Right renal pelvis (tissue), 4 donors: ENCODE measurements at places on chromosomes 16 and 17.

DNA sequence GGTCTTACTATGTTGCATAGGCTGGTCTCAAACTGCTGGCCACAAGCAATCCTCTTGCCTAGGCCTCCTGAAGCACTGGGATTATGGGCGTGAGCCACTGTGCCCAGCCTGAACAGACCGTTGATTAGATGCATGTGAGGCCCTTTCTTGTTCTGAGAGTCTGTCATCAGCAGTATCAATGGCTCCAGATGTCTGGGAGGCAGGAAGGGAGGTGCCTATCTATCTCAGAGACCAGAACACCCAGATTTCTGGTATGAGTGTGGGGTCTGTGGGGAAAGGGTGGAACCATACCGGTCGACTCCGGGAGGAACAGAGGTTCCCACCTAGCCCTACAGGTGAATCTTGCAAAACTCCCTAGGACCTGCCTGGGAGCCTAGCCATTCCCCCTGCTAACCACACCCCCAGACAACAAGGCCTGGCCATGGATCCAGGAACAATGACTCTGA lies 71.7 kb downstream of the PRKCB start:
- no peak for DNase-seq

DNA sequence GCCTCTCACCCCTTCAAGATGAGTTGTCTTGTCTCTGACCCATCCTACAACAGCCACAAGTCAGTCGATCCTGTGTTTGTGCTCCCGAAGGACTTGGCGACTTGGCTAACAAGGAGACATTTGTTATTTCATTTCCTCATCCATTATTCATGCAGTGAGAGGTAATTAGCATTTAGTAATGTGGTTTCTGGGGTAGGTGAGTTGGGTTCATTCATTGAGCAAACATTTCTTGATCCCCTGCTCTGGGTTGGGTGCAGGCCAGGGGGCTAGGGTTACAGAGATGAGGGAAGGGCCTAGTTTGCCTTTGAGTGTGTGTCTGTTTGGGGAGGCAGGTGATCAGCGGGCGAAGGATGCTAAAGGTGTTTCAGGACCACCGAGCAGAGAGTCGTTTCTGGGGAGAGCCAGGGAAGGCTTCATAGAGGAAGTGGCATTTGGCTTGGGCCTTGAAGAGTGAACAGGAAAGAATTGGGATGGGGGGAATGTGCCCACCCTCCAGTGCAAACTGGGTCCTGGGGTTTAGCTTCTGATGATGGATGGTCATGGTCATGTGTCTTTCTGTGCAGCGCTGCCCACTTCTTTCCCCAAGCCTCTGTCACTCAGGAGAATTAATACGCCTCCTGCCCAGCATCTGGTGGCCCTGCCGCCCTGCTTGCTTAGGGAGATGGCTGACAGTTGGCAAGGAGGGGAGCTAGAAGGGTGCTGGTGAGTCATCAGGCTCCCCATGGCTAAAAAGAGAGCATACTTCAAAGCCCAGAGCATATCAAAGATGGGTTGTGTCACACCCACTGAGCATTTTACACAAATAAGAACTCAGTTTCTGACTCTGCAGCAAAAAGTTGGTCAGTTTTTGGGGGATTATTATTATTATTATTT lies 38.5 kb downstream of the MSI2 start:
- DNase-seq, result no peak

DNA sequence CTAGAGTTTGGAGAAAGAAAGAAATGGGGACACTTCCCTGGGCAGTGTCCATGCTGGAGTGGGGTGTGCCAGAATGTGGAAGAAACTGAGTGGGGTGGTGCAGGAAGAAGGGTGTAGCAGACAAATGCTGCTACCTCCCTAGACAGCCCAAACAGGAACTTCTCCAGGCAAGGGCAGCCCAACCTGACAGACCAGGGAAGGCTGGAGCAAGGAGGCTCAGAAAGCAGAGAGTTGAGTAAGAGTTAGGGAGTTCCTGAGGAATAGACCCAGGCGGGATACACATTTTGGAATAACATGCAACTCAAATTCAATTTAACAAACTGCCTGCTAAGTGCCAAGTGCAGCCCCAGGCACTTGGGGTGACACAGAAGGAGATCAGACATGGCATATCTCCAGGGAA lies 1.0 kb upstream of the MYO18A start:
- no peak for DNase-seq

DNA sequence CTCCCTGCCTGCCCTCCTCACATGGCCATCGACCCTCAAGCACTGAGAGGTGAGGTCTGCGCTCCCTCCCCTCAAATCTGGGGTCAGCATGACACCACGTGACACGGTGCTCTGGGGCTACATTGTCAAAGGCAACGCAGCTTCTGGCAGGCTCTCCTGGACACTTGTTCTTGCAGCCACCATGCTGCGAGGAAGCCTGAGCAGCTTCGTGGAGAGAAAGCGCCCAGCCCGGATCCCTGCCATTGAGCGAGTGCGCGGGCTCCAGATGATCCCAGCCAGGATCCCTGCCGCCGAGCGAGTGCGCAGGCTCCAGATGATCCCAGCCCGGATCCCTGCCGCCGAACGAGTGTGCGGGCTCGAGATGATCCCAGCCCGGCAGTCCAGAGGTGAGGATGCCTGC lies 70.9 kb upstream of the METRNL start:
- DNase-seq, result no peak

DNA sequence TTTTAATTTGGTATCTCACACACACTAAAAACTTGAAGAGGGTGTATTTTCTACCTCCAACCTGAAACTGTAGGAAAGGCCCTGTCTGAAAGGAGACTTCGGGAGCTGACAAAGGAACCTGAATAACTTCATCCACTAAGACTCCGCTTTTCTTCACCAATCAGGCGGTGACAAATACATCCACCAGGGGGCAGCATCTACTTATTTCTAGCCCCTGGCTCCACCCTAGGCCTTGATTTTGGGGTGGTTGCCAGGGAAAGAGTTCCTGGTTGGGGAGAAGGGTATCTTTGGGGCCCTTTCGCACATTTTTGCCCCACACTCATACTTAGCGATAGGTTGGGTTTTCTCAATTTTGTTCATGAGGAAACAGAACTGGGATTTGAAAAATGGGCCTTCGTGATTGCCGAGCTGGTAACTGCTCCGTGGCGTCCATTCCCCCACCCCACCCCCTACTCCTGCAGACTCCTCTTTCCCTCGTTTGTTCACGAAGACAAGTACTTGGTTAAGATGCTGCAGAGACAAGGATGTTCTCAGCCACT lies 4.8 kb upstream of the ARL4D start:
- peak; percentile 87 for DNase-seq

DNA sequence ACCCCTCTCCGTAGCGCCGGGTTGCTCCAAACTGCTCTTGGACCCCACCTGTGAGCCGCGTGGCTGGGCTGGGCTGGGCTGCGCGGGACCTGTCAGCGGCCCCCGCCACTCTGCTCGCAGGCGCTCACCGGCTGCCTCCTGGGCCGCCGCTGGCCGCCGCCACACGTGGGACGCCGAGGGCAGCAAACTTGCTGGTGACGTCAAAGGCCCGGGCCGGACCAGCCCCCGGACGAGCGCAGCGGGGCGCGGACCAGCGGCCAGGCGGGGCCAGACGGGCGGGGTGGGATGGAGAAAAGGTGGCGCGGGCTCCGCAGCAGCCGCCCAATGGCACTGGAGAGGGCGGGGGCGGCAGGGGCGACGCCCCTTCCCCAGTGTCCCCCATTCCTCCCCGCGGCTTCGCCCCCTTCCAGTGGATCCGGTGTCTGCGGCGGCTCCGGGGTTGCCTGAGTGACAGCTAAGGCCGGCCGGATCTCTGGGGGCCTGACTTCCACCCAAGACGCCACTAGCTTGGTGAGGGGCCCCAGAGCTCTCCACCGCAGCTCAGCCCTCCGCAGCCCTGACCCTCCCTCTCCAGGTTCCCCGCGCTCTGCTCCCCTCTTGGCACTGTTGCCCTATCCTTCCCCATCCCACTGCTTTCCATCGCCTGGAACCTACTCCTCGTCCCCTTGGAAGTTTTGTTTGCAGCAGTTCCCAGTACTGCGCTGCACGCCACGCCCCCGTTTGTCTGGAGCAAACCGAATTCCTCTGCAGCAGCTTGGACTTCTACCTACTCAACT lies at the start of gene HS3ST3A1:
Gene HS3ST3A1 (minus strand): TSS at position 154 of the 776 bp plus-strand sequence. CDS start 800 bp downstream, outside the sequence.
- no peak for DNase-seq

DNA sequence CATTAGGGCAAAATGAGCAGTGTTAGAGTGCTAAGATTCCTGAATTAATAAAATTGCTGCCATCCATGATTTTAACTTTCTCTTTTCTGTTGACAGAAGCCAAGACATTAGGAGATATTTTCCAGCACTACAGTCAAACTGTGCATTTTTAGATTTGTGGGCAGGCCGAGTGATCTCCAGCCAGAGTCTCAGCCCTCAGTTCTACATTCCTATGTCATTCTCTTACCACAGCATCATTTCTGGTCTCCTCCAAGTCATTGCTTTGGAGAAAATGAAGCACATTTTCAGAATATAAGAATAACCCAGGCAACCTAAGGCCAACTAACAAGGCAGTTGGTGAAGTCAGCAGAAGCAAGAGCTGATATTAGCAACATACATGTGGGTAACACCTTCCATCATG lies 74.6 kb upstream of the NUDT7 start:
- DNase-seq, result no peak
